Cardiac muscle cell (in vitro differentiated cells and primary cell): ENCODE measurements at places on chromosomes 2 and 18. TPM values are rescaled to one million over a fixed set of nuclear protein-coding genes. Genes with fewer than 3 reads are reported as not detected.

The TANC1 gene
- polyA plus RNA-seq: 22.1 and 25.0 TPM in 2 replicates

The FOXI3 gene
- not detected in 2 replicates for polyA plus RNA-seq

The FMNL2 gene
- 5.1 and 6.6 TPM in 2 replicates for polyA plus RNA-seq

The ALK gene
- polyA plus RNA-seq: 1.2 and 1.8 TPM in 2 replicates

The PNPT1 gene
- polyA plus RNA-seq: 18.1 and 21.0 TPM in 2 replicates

The MAP3K19 gene
- not detected in 2 replicates for polyA plus RNA-seq

The REG1B gene
- not detected in 2 replicates for polyA plus RNA-seq

The TBR1 gene
- 0.19 TPM in 1 of 2 replicates, not detected in the other for polyA plus RNA-seq

The SP3 gene
- 36.0 and 54.6 TPM in 2 replicates for polyA plus RNA-seq

The GNAL gene
- 9.3 and 10.6 TPM in 2 replicates for polyA plus RNA-seq

The MYO5B gene
- polyA plus RNA-seq: 3.0 and 3.4 TPM in 2 replicates

The SYT4 gene
- polyA plus RNA-seq: 0.17 TPM in 1 of 2 replicates, not detected in the other

The DSG4 gene
- not detected in 2 replicates for polyA plus RNA-seq

The CHRNG gene
- 0.28 and 0.37 TPM in 2 replicates for polyA plus RNA-seq

The GCG gene
- polyA plus RNA-seq: not detected in 2 replicates

The GALNT13 gene
- polyA plus RNA-seq: 1.3 and 2.2 TPM in 2 replicates

The NTSR2 gene
- polyA plus RNA-seq: not detected in 2 replicates

The ERICH2 gene
- polyA plus RNA-seq: 2.9 and 6.2 TPM in 2 replicates

The LIMS1 gene
- polyA plus RNA-seq: 29.8 and 34.6 TPM in 2 replicates

The MYCN gene
- 38.5 and 73.2 TPM in 2 replicates for polyA plus RNA-seq

The RAB11FIP5 gene
- 4.2 and 9.0 TPM in 2 replicates for polyA plus RNA-seq

The PRKAG3 gene
- 0.12 and 0.17 TPM in 2 replicates for polyA plus RNA-seq

The PAX8 gene
- polyA plus RNA-seq: not detected in 2 replicates

The ABCB11 gene
- polyA plus RNA-seq: 0.02 and 0.06 TPM in 2 replicates

The HAAO gene
- polyA plus RNA-seq: 0.43 and 0.79 TPM in 2 replicates

The ATG4B gene
- 110 and 140 TPM in 2 replicates for polyA plus RNA-seq

The SERPINB12 gene
- polyA plus RNA-seq: not detected in 2 replicates

The VWA3B gene
- polyA plus RNA-seq: 0.69 TPM in 1 of 2 replicates, not detected in the other

The IGFBP5 gene
- 28.0 and 35.2 TPM in 2 replicates for polyA plus RNA-seq

The ZNF24 gene
- 41.1 and 55.4 TPM in 2 replicates for polyA plus RNA-seq

The C1D gene
- 61.3 and 63.5 TPM in 2 replicates for polyA plus RNA-seq

The SLC4A5 gene
- polyA plus RNA-seq: 1.5 and 3.3 TPM in 2 replicates

The FBXO41 gene
- polyA plus RNA-seq: 1.0 and 1.3 TPM in 2 replicates

The SPATS2L gene
- 33.3 and 37.4 TPM in 2 replicates for polyA plus RNA-seq

The TPO gene
- polyA plus RNA-seq: 0.46 and 0.96 TPM in 2 replicates

The CNTNAP5 gene
- polyA plus RNA-seq: not detected in 2 replicates

The CCDC141 gene
- 134 and 260 TPM in 2 replicates for polyA plus RNA-seq
